Activated CD8-positive, alpha-beta memory T cell treated with anti-CD3 and anti-CD28 coated beads for 48 hours (primary cell): ENCODE measurements at places on chromosomes 2 and 18.

- DNase-seq: no peak
Observed at GRCh38 chr2:213152065-213152794, 818 bp upstream of the IKZF2 start.

- no peak for DNase-seq
Observed at GRCh38 chr2:197446844-197447243, 6.5 kb upstream of the COQ10B start.

- DNase-seq: peak; percentile 62
Observed at GRCh38 chr2:27663285-27664153, at the start of the genes SLC4A1AP and SUPT7L. SLC4A1AP (plus strand) TSS chr2:27663889; CDS start chr2:27663915, 26 bp downstream. SUPT7L (minus strand) TSS chr2:27663614; CDS start chr2:27662192, 1,422 bp downstream.

DNA sequence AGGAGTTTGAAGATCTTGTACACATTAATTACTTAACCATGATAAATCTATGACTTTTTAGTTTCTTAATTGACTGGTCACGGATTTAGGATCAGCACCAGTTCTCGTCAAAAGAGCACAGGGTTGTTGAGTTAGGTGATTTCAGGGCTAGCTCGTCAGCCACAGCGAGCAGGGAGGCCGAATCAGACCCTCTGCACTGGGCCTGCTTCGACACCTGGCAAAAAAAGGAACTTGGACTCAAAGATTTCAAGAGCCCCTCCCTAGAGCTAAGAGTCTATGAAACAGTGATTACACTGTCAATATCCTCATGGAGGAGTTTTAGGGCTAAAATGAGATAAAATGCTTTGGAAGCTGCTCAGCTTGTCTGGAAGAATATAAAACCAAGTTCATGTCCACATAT lies 4.6 kb upstream of the SERTAD2 start:
- no peak for DNase-seq

GRCh38 chr2:85695691-85696668 lies 1.8 kb downstream of the GNLY start:
- DNase-seq: no peak

GRCh38 chr2:128493880-128494279 lies 175.2 kb upstream of the HS6ST1 start:
- DNase-seq: no peak

GRCh38 chr2:71467180-71467815 lies 13.9 kb downstream of the DYSF start:
- no peak for DNase-seq

DNA sequence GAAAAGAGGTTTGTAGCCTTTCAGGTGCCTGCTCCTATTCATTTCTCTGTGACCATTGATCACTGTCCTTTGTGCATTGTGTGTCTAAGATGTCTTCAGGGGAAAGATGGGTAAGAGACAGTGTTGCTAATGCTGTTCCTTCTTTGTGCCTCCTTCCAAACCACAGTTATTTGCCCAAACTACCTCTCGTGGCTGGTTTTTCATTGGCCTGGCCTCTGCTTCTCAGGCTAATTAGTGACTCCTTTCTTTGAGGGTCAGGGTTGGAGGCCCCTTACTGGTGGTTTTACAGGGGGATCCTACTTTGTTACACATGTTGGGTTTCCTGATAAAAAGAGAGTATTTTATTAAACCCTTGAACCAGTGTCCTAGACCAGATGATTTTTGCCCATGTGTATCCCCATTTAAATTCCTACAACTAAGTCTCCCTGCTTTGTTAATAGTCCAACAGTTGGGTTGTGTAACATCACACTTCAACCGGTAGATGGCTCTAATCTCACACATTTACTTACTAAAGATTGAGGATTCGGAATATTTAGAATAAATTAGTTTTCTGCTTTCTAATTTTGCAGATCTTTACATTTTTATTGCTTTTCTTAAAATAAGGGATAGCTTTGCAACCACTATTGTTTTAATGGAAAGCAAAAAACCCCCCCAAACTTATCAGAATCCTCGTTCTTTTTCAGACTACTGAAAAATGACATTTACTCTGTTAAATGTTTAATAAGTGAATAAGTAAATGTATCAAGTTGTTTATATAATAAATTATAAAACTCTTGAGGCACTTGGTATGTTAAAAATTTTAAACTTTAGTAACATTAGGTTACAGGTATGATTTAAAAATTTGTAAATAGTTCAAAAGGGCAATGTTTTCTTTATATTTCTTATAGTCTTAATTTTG lies 2.4 kb downstream of the MARS2 start:
- DNase-seq: no peak

- DNase-seq: no peak
Observed at GRCh38 chr18:21900605-21901352, 160.2 kb downstream of the MIB1 start.

GRCh38 chr2:30266051-30266621 lies 34.8 kb downstream of the LBH start:
- peak; percentile 28 for DNase-seq

- no peak for DNase-seq
Observed at GRCh38 chr2:171345971-171346722, 87.6 kb downstream of the METTL8 start.

- no peak for DNase-seq
Observed at GRCh38 chr2:119338826-119339561, 27.6 kb downstream of the C2orf76 start.

GRCh38 chr2:11514081-11514730 lies 19.6 kb upstream of the GREB1 start:
- no peak for DNase-seq

DNA sequence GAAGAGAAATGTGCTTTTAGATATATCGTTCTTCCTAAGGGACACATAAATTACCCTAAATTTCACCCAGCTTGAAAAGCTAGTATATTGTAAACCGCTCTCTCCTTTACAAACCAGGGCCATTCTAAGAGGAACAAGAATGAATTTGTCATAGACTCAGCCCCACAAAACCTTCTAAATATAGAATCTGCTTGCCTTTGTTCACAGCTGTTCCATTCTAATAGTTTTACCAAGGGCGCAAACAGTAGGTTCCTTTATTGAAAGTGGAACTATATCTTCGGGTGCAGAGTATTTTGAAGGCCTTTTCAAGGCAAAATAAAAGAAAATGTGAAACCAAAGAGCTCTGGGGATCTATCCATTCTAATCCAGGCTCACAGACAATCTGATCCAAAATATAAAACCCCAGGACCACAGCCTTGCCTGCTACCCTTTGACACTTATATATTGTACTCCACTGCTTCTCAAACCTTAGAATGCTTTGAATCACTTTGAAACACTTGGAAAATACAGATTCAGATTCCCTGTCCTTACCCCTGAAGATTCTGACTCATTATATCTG lies 316.8 kb downstream of the PAX3 start:
- DNase-seq: no peak
